Naive thymus-derived CD4-positive, alpha-beta T cell (primary cell): ENCODE measurements at places on chromosomes 16 and 17. TPM values are rescaled to one million over a fixed set of nuclear protein-coding genes. Genes with fewer than 3 reads are reported as not detected.

Gene CACNG3
- not detected for total RNA-seq

DNA sequence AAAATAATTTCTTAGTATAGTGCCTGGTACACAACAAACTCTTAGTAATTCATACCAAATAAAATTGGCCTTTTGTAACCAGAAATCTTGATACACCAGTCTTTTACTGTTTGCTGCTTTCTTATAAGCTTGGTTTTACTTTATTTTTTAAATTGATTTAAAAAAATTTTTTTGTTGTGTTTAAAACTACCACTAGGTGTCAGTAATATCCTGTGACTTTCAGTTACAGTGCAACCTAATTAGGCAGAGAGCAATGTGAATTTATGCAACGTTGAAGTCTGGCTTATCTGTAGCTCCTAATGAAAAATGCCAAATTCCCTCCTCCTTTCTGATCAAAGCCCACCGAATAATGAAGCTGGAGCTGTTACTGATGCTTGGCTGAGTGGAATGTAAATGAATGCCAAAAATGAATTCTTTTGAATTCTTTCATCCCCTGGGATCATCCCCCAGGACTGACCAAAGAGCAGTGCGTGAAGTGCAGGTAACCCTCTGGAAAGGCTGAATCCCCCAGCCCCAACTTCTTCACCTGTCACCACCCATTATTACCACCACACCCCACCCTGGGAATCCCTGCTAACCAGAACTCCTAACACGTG, 3.8 kb downstream of the ERCC4 start:
- DNase-seq, result peak; percentile 62

DNA sequence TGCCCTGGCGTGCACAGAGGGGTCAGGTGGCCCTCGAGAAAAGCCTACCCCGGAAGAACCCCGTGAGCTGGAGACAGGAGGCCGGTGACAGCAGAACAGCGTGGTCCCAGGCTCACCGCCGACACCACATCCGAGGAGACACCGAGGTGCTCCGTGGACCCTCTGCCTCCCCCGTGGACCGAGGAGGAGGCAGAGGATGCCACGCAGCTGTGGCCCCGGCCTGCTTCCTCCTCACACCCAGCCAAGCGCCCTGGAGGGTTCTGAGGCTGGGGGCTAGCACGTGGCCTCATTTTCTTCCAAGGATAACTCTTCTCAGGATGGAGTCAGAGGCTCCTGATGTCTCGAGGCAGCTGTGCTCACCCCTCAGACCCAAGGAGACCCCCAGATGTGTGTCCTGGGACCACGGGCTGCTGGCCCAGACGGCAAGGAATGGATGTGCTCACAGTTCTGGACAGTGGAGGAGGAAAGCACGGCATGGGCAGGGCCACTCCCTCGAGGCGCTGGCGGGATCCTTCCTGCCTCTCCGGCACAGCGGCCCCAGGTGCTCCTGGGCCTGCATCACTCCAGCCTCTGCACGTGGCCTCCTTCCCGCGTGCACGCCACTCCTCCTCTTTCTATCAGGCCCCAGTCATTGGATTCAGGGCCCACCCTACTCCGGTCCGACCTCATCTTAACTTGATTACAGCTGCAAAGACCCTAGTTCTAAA, 4.4 kb upstream of the PVALEF start:
- no peak for DNase-seq

DNA sequence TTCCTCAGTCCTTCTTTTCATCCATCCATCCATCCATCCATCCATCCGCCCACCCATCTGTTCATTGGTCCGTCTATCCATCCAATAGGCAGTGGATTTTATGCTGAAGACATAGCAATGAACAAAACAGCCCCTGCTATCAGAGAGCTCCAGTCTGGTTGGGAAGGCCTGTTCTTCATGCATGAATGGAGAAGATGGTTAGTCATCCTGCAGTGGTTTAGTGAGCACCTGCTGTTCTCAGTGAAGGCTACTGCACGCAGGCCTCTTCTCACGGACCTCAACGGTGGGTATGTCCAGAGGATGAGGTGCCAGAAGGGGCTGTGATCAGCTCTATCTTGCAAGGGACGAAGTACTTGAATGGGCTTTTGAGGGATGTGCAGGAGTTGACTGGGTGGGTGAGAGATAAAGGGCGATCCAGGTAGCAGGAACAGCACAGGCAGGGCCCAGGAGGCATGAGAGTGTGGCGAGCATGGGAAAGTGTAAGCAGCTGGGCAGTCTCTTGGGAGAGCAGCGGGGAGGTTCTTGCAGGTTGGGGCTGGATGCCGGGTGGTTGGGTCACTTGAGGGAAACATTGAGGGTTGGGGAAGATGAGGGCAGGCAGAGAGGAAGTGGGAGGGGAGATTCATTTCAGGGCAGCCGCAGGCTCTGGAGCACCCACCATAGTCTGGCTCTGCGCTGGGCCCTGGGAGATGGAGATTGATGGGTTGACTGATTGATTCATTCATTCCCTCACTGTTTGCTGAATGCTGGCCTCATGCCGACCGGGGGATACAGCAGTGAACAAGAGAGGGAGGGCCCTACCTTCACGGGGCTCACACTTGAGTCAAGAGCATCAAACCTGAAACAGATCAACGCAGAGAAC, 115.0 kb upstream of the CIBAR2 start:
- DNase-seq, result no peak

DNA sequence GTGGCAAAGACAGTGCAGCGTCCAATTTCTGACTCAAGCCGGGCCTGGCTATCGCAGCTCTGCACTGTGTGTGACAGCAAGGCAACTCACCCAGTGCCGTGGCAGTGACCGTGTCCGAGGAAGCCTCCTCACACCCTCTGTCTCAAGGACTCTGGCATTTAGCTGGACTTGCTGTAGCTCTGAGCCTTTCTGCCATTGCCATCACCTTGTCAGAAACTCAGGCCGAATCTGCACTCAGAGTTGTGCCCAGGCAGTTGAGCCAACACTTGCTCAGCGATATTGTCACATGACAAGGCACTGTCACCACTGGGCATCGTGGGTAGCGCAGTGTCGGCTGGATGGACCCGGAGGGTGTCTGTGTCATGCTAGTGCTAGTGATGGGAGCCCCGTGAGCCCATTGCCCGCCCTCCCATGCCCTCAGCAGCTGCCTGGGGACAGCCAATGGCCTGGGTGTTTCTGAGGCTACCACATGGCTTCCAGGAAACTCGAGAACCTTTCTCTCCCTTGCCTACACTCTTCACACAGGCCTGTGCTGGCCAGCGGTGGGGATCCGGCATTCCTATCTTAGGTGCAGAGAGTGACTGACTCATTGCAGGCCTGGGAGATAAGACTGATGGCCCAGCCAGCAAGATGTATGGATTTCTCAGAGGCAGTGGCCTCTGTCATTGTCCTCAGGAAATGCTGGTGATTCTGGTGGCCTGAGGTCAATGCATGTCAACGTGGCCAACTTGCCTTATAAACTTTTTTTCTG, 22.1 kb upstream of the STH start:
- DNase-seq, result no peak
